ENCODE measurements at places on chromosomes 5 and 9.

DNA sequence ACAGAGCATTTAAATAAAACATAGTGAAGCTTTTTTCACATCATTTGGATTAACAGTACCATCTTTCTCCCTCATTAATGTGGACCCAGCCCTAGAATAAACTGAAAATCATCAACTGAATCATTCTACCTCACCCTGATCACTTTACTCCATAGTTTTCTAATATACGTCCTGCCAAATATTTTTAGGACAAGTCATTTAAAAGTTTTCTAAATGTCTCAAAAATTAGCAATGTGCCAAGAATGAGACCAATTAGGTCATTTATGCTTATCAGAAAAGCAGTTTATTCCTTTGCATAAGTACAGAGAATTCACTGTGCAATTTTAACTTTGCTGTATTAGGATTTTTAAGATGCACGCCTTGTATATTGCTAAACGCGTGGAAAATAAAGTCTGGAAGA lies 284.4 kb downstream of the PIK3R1 start:
- DNase-seq = no peak

DNA sequence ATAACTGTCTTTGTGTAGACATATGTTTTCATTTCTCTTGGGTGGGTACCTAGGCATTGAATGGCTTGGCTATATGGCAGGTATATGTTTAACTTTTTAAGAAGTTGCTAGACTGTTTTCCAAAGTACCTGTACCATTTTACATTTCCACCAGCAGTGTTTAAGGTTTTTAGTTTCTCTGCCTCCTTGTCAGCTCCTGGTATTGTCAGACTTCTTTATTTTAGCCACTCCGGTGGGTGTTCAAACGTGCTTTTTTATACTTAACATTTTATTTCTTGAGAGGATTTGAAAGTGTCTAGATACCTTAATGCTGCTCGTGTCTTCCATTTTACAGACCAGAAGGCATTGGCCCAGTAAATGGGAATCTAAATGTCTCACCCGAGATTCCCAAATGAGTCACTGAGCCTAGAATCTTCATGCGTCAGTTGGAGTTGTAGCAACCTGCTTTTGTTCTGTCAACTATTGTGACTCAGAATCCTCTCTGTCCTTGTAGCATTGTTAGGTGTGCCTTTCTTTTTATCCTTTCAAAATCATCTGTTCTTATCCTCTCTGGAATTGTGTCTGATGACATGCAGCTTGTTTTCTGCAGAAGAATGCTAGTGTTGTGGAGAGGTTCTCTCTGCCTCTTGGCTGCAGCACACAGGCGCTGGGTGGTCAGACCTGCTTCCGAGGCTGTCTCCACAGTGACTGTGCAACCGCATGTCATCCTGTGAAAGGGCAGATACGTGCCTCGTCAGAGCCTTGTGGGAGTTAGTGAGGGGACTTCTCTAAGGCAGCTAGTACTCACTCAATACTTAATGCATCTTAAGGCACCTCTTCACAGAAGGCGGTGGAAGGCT lies 291.8 kb downstream of the AOPEP start:
- peak; percentile 15 for DNase-seq

DNA sequence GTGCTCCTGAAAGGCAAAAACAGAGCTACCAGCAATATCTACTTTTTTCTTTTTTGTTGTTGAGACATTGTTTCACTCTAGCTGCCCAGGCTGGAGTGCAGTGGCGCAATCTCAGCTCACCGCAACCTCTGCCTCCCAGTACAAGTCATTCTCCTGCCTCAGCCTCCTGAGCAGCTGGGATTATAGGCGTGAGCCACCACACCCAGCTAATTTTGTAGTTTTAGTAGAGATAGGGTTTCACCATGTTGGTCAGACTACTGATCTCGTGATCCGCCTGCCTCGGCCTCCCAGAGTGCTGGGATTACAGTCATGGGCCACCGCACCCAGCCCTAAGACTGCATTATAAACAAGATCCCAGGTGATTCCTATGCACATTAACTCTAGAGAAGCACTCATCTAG lies 17.0 kb downstream of the PLPP1 start:
- DNase-seq = no peak

GRCh38 chr9:12350775-12351174 lies 342.4 kb upstream of the TYRP1 start:
- no peak for DNase-seq

DNA sequence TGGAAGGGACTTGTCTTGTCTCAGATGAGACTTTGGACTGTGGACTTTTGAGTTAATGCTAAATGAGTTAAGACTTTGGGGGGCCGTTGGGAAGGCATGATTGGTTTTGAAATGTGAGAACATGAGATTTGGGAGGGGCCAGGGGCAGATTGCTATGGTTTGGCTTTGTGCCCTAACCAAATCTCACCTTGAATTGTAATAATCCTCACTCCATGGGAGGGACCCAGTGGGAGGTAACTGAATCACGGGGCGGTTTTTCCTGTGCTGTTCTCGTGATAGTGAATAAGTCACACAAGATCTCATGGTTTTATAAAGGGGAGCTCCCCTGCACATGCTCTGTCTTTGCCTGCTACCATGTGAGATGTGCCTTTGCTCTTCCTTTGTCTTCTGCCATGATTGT lies 72.1 kb downstream of the RAI14 start:
- DNase-seq = no peak

- no peak for DNase-seq
Measured at GRCh38 chr5:83964271-83964670, 243.6 kb upstream of the HAPLN1 start.

DNA sequence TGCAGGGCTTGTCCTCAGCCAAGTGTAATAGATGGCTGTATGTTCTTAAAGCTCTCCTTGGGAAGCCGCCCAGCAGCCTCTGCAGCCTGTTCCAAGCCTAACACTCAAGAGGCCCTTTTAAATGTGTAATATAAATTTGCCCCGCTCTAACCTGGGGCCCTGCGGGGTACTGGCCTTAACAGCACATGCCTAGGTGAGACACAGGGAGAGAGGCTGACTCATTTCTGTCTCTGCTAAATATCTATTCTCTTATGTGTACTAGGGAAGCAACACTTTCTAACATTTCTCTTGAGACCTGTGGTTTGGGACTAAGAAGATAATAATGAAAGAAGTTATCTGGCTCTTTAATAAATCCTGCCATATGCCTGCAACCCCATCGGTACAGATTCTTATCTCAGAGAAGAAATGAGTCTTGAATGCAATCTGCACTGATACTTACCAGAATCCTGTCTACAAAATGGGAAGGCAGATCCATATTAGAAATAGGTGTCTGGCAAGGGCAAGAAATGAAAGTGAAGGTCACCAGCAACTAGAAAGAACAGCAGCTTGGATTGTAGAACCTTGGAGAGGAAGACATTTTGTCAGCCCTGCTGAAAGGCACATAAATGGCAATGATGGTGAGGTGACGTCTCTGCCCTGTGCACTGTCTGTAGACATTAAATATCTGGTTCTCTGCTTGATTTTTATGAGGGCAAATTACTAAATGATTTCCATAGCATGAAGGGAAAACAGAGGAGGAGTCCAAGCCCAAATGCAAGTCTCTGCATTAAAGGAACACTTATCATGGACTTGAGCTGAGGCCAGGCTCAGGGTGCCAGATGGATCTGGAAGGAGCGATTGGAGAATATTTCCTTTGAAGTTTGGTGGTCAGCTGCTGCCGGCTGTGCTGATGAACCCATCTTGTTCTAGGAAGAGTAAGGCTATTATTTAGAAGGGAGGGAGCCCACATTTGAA lies 14.5 kb upstream of the TGFBI start:
- DNase-seq = no peak

DNA sequence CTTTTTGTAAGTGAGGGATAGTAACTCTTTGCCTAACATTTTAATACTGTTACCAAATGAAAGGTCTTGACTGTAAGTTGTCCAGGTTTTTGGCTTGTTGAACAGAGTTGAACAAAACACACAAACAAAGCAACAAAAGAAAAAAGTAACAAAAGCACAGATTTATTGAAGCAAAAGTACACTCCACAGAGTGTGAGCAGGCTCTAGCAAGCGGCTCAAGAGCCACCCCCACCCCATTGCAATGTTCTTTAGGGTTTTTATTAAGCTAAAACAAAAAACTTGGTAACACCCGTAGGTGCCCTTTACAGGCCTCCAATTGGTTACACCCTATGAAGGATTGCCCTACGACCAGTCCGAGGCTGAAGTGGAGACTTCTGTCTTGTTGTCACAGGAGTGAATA lies 197.4 kb upstream of the MAP3K1 start:
- DNase-seq = no peak

DNA sequence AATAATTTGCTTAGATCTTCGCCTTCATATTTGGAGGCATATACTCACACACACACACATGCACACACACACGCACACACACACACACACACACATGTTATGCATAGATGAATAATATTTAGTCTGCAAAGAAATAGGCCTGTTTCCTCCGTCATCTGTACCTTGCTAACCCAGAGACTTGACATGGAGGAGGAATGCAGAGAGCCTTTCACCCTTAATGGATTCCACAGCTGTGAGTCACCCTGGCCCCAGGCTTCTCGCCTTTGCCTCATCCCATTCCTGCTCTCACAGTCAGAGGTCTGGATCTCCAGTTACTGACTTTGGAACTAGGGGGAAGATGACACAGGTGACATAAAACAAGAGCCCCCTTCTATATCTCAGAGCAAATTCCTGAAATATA lies 29.7 kb downstream of the ZNF462 start:
- DNase-seq = no peak

DNA sequence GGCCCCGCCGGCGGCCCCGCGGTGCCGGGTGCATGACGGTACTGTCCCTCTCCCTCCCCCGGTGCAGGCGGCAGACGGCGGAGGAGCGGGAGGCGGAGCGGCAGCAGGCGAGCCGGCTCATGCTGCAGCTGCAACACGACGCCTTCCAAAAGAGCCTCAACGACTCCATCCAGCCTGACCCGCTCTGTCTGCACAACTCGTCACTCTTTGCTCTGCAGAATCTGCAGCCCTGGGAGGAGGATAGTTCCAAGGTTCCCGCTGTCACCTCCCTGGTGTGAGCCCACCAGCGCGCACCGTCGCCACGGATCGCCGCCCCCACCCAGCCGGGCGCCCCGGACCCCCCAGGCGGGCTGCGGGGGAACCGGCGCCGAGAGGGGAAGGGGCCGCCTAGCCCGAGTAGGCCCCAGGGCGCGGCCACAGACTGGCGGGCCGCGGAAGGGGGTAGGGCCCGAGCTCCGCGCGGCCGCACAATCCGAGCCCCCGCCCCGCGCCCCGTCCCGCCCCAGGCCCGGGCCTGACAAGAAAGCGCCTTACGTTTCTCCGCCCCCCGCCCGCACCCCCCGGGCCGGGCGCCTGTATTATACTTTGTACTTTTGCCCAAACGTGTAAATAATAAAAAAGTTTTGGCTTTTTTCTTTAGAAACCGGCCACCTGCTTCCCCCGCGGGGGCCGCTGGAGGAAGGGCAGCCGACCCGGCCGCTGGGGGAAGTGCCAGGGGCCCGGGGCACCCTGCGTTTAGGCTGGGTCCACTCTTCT lies 2.5 kb downstream of the TLX3 start:
- DNase-seq = peak; percentile 34

All from activated CD4-positive, alpha-beta T cell treated with anti-CD3 and anti-CD28 coated beads, Interleukin-2, Interleukin-6, amounts not matched to agents 100 ng/mL and 50 ng/mL, durations not matched to agents 16 hours and 8 hours (primary cell).